ENCODE measurements at places on chromosomes 2 and 18.

GRCh38 chr2:60213865-60214625 is 339.4 kb downstream of the BCL11A start:
- no peak for DNase-seq

GRCh38 chr2:239688840-239689239 is 288.0 kb upstream of the HDAC4 start:
- DNase-seq, result no peak

GRCh38 chr2:207086136-207086535 is 79.6 kb downstream of the KLF7 start:
- no peak for DNase-seq

- no peak for DNase-seq
Measured at GRCh38 chr2:200415455-200415854, 94.4 kb downstream of the KCTD18 start.

DNA sequence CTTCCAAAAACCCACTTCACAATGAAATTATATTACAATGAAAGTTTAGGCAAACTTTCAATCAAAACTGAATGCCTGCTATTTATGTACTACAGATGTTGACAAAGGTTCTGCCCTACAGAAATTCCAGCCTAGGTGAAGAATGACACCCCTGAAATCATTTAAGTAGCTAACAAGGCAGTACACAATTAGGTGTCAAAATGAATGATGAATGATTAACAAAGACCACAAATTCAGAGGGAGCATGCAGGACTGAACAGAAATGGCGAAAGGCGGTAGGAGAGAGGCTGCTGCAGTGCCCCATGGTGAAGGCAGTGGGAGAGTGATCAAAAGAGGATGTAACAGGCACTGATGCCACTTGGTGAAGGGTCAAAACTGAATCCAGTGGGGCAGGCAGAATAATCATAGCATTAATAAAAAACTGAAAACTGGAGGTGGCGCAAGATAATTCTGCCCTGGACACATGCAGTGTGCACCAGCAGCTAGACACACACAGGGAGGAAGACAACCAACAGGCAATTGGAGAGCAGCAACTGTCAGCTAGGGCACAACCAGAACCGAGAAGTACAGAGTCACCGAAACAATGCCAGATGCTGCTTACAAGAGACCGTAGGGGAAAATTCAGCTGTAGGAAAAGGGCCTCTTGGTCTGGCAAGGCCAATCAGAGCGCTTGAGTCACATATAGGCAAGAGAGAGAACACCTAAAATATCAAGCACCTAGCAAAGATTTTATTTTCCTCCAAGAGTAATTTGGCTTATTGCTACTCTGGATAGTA is 4.5 kb downstream of the TMEM131 start:
- no peak for DNase-seq

- peak; percentile 81 for DNase-seq
Measured at GRCh38 chr2:127740665-127741288, 39.5 kb downstream of the SFT2D3 start.

DNA sequence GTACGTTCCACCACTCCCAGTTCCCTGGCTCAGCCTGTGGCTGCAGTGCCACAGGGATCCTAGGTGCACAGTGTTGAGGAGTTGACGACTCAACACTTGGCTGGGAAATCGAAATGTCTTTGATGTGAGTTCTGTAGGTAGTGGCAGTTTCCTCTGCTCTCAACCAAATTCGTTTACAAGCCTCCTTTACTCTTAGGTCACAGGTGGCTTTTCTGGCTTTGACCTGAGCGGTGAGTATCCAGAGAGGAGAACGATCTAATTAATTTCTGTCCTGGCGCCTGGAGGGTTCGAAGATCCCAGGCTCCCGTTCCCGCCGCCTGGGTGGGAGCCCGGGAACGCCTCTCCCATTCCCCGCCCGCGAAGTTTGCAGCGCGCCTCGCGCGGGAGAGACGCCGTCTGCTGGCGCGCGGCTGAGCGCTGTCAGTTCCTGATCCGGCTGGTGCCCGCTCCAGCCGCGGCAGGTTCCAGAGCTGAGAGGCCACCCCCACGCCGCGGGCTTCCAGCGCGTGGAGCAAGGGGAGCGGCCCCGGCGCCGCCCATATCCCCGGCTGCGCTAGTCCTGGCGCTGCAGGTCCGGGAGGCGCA is at the start of gene LAMA3:
Gene LAMA3 (plus strand): TSS at position 423 of the 585 bp plus-strand sequence. CDS start 231 bp downstream, outside the sequence.
- peak; percentile 80 for DNase-seq

DNA sequence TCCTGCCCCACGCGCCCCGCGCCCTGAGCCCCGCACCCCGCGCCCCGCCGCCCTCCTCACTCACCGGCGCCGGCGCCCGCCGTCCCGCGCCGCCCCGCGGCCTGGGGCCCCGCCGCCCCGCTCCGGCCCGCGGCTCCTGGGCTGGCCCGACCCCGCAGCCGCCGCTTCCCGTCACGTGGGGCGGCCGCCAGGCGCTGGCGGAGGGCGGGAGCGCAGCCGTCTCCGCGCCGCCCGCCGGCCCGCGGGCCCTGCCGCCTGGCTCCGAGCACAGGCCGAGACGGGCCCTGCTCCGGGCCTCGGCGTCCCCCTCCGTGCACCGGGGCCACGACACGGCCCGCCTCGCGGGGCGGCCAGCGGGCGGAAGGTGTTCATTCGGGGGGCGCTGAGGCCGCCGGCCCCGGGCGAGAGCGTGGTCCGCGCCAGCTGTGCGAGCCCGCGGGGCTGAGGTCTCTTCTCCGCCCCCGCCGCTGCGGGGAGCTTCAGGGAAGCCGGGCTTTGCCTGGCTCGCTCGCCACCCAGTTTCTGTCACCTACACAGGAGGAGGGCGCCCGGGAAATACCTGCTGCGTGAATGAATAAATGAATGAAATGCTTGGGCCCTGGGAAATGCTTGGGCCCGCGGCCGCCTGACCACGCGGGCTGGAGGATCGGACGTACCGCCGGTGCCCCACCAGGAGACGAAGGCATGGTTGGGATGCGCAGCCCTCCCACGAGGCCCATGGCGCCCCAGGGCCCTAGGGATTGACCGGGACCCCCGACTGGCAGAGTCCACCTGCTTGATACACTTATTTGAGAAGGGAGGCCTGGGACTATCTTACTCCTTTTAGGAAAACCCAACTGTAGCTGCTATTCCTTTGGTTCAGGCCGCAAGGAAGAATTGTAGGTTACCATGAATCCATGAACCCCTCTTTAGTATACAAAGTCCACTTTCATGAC is at the start of gene TGFBRAP1:
Gene TGFBRAP1 (minus strand): TSS at position 175 of the 935 bp plus-strand sequence. CDS start 21,434 bp downstream, outside the sequence.
- DNase-seq, result peak; percentile 68

- DNase-seq, result peak; percentile 34
Measured at GRCh38 chr2:59790186-59791003, 763.1 kb downstream of the BCL11A start.

DNA sequence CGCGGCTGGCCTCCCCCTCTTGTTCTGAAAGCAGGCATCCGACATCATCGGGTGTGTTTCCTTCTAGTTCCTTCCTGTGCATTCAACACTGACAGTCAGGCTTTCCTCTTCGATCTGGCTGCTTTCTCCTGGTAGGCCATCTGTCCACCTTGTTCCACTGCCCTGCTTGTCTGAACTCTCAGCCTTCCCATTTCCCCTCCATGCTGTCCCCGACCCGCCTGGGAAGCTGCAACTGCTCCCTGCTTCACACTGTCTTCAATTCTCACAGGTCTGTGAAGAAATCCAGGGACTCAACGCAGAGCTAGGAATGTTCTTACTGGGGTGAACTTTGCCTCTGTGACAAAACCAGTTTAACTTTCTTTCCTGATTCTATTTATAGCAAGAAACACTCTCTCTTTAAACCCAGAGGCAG is 43.0 kb downstream of the KIF3C start:
- no peak for DNase-seq

GRCh38 chr2:38740851-38741731 is 10.1 kb downstream of the SRSF7 start:
- peak; percentile 35 for DNase-seq

DNA sequence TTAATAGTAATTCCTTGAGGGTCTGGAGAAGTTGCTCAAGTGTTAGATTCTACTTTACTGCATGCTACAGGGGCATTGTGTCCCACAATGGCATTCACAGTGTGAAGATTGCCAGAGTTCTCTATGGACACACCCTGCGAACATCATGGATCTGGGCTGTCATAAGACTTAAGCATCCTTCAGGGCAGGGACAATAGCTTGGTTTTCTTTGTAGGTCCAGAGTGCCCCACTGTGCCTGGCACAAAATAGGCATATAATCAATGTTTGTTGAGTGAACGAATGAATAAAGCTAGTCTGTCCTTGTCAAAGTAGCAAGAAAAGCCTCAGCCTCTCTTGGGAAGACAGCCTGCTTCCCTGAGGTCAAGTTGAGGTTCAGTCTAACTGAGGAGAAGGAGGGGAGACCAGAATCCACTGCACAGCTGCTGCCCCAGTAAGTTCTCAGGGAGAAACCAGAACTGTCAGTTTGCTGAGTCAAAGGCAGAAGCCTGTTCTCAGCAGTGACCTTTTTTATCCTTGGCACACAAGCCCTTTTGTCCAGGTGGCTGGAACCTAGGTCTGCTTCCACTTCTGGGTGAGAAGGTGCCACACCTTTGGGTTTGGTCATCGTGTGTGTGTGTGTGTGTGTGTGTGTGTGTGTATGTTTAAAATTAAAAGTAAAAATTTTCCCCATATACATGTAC is 15.0 kb downstream of the INPP4A start:
- DNase-seq, result no peak

DNA sequence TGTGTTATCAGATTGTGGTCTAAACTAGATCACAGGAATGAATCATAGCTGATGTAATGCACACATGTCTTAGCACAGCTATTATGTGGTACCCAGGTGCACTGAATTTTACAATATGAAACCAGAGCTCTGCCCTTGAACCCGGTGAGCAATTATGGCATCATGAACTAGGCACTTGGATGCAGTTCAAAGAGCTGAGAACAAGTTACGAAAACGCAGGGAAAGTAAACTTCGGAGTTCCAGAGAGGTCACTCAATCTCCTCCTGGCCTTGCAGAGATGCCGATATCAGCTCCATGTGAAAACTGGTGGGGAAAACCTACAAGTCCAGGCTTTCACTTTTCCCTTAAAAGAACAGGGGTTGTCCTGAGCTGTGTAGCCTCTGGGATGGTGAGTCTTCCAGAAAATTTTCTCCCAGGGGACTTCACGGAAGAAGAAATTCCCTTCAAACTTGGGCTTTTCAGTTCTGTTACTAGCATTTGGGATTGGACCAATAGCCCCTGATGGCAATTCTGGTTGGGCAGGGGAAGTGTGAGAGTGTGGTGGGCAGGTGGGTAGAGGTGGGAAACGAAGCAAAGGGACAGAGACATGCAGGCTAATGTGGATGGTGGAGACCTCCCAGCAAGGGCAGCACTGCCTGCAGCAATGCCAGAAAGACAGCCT is 71.1 kb upstream of the SH3BP4 start:
- no peak for DNase-seq

GRCh38 chr18:24443870-24444269 is 16.6 kb upstream of the HRH4 start:
- no peak for DNase-seq

DNA sequence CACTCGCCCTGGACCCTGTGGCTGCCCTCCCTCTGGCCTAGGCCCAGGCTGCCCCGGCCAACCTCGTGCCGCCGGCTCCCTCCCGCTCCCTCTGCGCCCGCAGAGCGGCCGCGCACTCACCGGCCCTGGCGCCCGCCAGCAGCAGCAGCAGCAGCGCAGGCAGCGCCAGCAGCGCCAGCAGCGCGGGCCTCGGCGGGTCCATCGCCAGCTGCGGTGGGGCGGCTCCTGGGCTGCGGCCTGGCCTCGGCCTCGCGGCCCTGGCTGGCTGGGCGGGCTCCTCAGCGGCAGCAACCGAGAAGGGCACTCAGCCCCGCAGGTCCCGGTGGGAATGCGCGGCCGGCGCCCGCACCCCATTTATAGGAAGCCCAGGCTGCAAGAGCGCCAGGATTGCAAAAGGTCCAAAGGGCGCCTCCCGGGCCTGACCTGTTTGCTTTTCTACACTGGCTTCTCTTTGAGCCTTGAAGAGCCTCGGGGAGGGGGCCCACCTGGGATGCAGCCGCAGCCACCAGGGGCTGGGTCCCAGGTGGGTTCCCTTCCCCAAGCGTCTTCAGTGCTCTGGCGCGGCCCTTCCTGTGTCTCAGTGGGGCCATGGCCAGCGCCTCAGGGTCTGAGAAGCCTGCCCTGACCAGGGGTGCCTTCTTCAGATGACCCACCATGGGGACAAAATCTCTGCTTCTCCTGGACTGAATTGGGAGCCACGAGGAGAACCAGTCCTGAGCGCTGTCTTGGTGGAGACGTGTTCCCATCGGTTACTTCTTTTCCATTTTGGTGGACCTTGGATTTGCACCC is at the start of gene APOB:
Gene APOB (minus strand): TSS at position 330 of the 789 bp plus-strand sequence. CDS start 128 bp downstream, at position 202.
- DNase-seq, result no peak

GRCh38 chr2:60806988-60807681 is 51.1 kb downstream of the PAPOLG start:
- DNase-seq, result peak; percentile 84

DNA sequence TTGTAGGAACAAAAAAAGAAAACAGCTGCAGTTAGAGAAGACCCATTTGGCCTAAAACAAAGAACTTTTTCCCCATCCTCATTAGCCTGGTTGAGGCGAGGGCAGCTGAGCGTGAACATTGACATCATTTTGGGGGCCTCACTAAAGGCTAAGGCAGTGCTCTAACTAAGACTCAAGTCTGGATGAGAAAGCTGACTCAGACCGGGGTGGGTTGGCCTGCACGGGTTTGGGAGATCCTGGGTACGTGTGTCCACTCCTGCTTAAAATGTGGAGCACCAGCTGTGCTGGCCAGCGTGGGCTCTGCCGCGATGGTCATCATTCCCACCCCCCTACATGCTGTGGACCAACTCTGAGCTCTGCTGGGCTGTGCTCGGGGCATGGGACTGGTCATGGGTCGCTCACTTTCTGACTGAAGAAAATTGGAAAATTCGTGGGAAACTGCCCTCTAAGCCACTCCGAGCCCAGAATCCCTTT is 86.0 kb upstream of the TMEM247 start:
- DNase-seq, result no peak

DNA sequence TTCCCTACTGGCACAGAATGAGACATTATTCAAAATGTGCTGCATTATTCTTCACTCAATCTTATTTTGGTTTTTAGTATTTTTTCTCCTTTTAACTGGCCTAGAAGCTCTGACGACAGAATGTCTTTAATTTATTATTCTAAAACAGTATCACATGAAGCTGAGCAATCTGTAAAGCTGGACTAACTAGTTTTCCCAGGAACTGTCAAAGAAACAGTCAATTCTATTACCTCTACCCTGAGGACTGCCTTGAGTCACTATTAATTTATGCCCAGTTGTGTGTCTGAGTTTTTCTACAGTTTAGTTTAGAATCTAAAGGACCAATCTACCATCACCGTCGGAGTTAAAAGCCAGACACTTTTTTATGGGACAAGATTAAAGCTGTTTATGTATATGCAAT is 31.6 kb downstream of the MBD2 start:
- no peak for DNase-seq

DNA sequence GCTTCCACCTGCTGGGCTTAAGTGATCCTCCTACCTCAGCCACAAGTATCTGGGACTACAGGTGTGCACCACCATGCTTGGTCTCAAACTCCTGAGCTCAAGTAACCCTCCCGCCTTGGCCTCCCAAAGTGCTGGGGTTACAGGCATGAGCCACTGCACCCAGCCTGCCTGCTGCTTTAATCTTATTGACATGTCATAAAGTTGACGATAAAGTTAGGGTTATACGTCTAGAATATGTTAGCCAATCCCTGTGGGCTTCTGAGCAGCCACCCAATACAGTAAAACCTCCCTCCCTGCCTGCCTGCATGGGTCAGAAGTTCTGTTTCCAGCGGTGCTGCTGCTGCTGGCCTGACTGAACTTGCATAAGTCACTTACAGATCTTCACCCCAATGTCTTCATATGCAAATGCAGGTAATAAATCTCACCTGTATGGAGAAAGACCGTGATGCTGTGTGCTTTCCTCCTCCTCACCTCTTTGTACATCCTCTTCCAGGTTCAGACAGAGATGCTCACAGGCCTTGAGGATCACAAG is 30.1 kb downstream of the TGIF1 start:
- no peak for DNase-seq
